EL (cell line): ENCODE measurements at places on chromosomes 4 and X.

DNA sequence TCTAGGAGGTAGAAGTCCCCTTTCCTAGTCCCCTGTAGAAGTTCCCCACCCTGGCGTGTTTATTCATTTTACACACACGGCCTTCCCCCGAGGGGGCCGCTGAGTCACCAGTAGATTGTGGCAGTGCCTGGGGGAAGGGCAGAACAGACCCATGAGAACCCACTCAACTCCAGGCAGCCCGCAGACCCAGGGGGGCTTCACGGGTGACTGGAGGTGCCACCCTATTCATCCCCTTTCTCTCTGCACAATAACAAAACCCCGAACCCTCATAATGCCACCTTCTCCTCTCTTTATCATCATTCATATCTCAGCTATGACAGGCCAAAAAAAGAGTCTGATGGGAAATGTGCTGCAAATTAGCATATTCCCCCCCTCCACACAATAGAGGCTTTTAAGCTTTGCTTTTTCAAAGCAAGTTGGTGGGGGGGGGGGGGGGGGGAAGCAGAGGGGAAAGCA lies 20.4 kb upstream of the GPM6B start:
- DNase-seq = no peak

- no peak for DNase-seq
Measured at GRCh38 chrX:138638996-138639395, 72.5 kb downstream of the FGF13 start.

GRCh38 chrX:107739541-107739940 lies 36.0 kb downstream of the TSC22D3 start:
- DNase-seq = no peak

DNA sequence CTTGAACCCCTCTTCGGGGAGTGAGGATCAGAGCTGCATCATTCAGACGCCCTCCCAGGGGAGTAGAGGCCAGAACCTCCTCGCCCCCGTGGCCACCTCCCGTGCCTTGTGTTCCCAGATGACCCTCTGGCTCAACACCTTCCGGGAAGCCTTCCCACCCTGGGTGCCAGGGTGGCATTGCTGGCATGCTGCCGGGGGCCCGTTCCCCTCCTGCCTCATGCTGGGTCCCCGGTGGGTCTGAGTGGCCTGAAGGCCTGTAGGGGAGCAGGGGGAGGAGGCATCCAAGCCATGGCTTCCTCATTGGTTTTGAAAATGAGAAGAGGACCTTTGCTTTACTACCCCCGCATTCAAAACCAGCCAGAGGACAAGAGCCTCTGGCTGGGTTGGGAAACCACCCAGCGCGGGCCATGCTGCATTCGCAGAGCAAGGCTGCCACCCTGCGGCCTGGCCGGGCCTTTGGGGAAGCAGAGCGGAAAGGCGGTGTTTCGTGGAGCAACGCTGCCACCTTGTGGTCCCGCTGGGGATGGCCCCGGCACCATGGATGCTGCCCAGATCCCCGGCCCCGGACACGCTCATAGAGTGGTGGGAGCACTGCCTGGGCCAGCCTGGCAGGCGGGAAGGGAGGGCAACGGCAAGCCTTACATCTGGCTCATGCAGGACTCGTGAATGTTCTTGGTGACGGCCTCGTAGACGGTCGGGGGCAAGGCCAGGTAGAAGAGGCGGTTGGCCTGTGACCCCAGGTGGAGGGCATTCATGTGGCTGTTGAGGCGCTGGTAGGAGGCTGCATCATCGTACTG lies 11.9 kb downstream of the G6PD start:
- DNase-seq = peak; percentile 74

DNA sequence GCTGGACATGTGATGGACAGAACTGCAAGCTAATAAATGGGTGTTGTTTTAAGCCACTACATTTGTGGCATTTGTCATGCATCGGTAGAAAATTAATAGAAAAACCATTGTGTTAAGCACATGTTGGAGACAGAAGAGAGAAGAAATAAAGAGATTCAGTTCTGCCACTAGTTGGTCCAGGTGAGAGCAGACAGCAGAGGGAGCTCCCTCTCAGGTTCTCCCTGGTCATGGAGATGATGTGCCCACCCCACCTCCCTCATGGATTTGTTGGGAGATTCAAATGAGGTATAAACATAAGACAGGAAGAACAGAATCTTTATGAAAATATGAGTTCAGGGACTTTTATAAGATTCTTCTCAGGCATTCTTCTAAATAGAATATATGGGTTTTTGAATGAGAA lies 36.8 kb upstream of the OCIAD2 start:
- DNase-seq = no peak

- DNase-seq = no peak
Measured at GRCh38 chrX:129771266-129771995, 8.3 kb upstream of the SASH3 start.

GRCh38 chrX:20140420-20140819 lies 1.2 kb downstream of the EIF1AX start:
- no peak for DNase-seq

GRCh38 chr4:66681962-66682361 lies 863.3 kb downstream of the CENPC start:
- peak; percentile 4 for DNase-seq

GRCh38 chrX:142186103-142186502 lies 19.0 kb downstream of the MAGEC2 start:
- no peak for DNase-seq

DNA sequence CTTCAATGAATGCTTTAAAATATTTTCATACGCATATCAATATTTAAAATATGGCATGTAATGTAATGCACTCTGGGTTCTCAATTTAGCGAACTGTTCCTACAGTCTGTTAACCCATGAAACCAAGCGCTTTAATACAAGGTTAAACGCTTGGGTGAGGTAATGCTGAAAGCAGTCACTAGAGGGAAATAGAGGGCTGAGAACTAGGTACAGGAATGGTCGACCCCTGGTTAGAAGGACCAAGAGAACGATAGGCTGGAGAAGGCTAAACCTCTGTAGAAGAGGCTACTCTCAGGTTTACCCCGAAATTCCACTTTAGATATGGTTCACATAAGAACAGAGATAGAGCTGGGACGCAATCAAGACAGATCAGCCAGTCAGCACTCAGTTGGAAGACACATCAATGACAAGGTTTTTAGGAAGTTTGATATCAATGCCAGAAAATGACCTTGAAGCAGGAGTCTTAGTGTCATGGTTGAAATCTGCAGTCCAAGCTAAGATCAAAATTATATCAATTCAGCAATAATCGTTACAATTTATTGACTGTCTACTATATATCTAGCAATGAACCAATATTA lies 26.9 kb downstream of the ARSJ start:
- DNase-seq = peak; percentile 58

DNA sequence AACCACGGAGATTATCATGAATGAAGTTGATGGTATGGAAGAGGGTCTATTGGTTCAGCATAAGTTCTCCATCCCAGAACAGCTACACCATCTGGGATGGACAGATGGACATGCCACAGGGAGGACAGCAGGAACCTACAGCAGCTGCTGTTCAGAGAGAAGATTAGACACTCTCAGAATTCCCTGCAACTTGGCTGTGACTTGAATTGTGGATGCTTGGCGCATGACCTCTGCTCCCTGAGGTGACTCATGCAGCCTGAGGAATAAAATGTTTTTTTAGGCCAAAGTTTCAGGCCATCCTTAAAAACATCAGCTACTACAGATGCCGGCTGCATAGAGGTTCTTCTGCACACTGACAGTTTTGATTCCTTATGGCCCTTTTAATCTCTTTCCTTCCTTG lies 97.3 kb downstream of the RS1 start:
- peak; percentile 72 for DNase-seq

DNA sequence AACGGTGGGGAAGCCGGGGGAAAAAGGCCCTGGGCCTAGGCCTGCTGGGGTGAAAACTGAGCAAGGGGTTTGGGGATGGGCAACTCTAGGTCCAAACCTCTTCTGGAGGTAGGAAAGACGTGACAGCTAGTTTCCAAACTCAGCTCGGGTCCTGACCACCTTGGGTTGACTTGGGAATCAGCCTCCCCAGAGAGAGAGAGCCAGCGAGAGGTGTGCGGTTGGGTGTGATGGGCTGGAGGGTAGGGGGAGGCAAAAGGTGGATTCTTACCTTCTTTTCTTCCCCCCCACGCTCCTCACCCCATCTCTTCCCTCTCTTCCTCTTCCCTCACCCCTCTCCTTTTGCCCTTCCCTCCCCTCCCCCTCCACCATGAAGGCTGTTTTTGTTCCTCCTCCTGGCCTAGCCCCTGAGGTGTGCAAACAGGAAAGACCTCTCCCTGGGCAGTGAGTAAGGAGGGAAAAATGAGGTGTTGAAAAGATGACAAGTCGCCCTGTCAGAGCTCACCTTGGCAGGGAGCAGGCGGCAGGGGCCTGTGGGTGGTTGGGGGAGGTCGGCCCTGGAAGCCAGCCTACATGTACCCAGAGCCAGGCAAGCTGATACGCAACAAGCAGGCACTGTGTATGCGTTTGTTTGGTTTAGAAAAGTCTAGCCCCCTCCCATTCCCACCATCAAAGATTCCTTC lies 14.8 kb downstream of the PJA1 start:
- no peak for DNase-seq

- peak; percentile 39 for DNase-seq
Measured at GRCh38 chr4:2843941-2844584, 419 bp downstream of the ADD1 start.

- peak; percentile 55 for DNase-seq
Measured at GRCh38 chr4:108433832-108434231, 186.5 kb upstream of the RPL34 start.

DNA sequence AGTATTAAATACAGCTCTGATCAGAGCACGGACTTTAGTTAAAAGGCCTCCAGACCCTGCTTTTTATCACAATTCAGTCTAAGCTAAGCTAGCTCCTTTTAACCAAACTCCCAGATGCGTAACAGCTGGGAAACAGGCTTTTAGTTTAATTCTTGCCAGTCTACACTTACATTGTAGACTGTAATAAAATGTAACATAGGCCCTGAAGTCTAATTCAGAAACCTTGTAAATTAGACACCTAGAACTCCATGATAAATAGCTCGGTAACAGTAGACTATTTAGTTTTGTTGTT lies 20.1 kb downstream of the FBXO8 start:
- DNase-seq = no peak

DNA sequence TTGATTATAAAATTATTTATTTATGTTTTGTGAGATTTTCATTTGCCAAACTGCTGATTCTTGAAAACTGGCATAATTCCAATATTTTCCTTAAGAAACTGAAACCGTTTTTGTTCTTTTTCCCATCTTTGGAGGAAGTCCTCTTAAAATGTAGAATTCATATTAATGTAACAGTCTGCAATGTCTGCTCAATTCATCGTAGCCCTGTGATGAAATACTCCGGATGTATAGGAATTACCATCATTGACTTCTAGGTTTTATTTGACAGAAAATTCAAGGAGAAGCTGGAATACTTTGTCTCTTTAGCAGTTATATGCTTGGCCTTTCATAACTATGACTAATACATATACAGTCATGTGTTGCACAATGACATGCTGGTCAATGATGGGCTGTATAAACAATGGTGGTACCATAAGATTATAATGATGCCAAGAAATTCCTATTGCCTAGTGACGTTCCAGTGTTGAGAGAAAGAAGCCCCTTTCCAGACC lies 185.0 kb upstream of the GPRIN3 start:
- DNase-seq = peak; percentile 70

GRCh38 chrX:133285341-133285740 lies 67.2 kb upstream of the TFDP3 start:
- no peak for DNase-seq

- DNase-seq = no peak
Measured at GRCh38 chr4:124934916-124935315, 222.4 kb upstream of the ANKRD50 start.

- no peak for DNase-seq
Measured at GRCh38 chr4:65983061-65983460, 312.8 kb upstream of the EPHA5 start.

GRCh38 chr4:1448589-1449420 lies 42.6 kb upstream of the NKX1-1 start:
- DNase-seq = no peak

DNA sequence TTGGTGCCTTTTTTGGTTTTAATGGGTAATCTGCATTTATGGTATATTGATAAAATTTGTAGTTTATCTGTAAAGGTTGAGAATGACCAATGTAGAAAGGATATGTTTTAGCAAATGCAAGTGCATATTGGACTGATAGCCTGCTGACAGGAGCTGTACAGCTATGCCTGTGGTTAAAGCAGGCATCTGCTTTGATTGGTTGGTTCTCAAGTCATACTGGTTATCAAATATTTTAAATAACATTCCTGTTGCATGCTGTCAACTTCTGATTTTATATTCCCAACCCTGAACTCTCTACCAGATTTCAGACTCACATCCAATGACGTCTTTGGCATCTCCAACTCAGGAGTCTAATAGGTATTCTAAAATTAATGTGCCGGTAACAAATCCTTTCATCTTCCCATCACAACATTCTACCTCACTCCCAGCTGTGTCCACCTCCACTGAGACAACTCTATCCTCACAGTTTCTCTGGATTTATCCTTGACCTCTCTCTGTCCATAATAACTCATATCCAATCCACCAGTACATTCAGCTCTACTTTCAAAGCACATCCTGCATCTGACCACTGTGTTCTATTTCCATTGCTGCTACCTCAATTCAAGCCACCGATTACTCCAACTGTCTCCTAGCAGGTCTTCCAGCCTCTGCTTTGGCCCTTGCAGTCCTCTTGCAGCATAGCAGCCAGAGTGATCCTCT lies 125.7 kb downstream of the CAMK2D start:
- DNase-seq = peak; percentile 83

- peak; percentile 51 for DNase-seq
Measured at GRCh38 chr4:168183717-168184571, 91.6 kb downstream of the ANXA10 start.

DNA sequence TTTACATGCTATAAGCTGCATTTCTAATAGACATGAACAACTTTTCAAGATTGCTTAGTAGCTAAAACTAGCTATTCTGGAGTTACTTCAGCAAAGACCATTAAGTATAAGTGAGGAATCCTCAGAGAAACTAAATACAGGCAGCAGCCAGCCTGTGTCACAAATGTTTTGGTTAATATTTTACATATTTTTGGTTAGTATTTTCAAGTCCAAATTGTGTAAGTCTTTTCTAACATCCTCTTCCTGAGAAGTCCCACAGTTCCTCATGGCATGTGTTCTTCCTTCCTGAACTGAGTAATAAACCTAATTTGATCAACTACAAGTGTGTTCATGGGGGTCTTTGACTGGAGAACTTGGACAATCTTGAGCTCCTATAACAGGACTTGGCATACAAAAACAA lies 42.4 kb upstream of the MCF2 start:
- no peak for DNase-seq

- peak; percentile 4 for DNase-seq
Measured at GRCh38 chr4:61373901-61374440, 173.8 kb downstream of the ADGRL3 start.

DNA sequence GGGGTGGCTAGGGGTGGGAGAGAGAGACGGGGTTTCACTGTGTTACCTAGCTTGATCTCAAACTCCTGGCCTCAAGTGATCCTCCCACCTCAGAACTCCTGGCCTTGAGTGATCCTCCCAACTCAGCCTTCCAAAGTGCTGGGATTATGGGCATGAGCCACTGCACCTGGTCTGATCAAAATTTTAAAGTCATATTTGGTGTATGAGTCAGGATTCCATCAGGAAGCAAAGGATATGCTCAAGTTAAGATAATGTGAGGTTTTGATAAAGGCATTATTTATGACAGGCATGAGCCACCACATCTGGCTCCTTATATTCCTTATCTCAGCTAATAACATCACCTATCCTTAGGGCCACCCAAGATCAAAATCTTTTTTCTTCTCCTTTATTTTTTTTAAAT lies 182.0 kb downstream of the SLC4A4 start:
- DNase-seq = peak; percentile 1
